ENCODE measurements at places on chromosomes 7 and 10. TPM values are rescaled to one million over a fixed set of nuclear protein-coding genes. Genes with fewer than 3 reads are reported as not detected.

TSPAN33 gene
- 8.5 TPM for total RNA-seq

FAM204A gene
- 29.0 TPM for total RNA-seq

KNDC1 gene
- total RNA-seq: 0.58 TPM

DNA sequence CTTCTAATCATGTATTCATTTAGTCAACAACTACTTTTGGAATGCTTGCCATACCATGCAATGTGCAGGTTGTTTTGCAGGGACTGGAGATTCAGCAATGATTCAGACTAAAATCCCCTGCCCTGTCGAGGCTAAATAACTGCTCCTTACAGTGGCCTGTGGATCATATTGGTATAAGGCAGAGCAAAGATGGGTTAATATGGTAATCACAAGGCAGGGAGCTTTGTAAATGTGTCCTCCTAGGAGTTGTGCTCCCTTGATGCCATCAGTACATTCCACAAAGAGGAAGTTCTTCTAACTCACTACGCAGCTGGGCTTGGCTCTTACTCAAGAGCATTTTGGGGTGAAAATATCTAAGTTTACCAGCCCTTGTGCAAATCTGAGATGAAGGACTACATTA is 614 bp upstream of the IFIT2 start:
- no peaks in the 10 kb centered on the region for H3K27me3 ChIP-seq
- H3K27ac ChIP-seq: peak overlapping the region; percentile 95
- no peak for DNase-seq

FGFBP3 gene
- total RNA-seq: not detected

GRCh38 chr7:81690251-81690650 is 79.6 kb downstream of the HGF start:
- H3K4me3 ChIP-seq: no peak overlapping the region
- no peaks in the 10 kb centered on the region for H3K36me3 ChIP-seq
- no peak overlapping the region for H3K27ac ChIP-seq
- no peak for DNase-seq

GRCh38 chr10:79981450-79982361 is 32.8 kb upstream of the SFTPD start:
- H3K4me1 ChIP-seq: peaks cover 27% of the 10 kb centered on the region
- peaks cover 14% of the 10 kb centered on the region for H3K27me3 ChIP-seq

MCM10 gene
- 2.3 TPM for total RNA-seq

POP7 gene
- not detected for total RNA-seq

NXPH1 gene
- not detected for total RNA-seq

DRGX gene
- not detected for total RNA-seq

- peaks cover 55% of the 10 kb centered on the region for H3K4me1 ChIP-seq
- DNase-seq: peak; percentile 93
- no peaks in the 10 kb centered on the region for H3K36me3 ChIP-seq
- H3K27ac ChIP-seq: peak overlapping the region; percentile 92
- no peaks in the 10 kb centered on the region for H3K27me3 ChIP-seq
These were observed 7.6 kb upstream of the ZNF503 start for GRCh38 chr10:75408911-75409885.

DNA sequence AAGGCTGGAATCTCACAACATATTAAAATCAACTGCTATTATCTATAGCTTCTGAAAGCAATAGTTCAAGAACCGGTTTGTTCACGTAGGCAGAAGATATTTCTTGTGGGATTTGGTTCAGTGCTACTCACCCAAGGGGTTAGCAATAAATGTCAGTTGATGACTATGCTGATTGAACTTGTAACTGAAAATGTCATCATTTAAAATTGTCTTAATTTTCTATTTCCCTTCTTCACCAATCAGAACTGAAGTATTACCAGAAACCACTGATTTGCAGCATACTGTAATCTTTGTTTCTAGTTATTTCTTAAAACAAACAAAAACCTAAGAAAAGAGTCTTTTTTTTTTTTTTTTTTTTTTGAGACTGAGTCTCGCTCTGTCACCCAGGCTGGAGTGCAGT is 46.1 kb downstream of the CPEB3 start:
- DNase-seq: no peak
- no peak overlapping the region for H3K27ac ChIP-seq
- H3K27me3 ChIP-seq: no peaks in the 10 kb centered on the region
- H3K36me3 ChIP-seq: no peaks in the 10 kb centered on the region
- H3K4me1 ChIP-seq: peaks cover 34% of the 10 kb centered on the region

DNA sequence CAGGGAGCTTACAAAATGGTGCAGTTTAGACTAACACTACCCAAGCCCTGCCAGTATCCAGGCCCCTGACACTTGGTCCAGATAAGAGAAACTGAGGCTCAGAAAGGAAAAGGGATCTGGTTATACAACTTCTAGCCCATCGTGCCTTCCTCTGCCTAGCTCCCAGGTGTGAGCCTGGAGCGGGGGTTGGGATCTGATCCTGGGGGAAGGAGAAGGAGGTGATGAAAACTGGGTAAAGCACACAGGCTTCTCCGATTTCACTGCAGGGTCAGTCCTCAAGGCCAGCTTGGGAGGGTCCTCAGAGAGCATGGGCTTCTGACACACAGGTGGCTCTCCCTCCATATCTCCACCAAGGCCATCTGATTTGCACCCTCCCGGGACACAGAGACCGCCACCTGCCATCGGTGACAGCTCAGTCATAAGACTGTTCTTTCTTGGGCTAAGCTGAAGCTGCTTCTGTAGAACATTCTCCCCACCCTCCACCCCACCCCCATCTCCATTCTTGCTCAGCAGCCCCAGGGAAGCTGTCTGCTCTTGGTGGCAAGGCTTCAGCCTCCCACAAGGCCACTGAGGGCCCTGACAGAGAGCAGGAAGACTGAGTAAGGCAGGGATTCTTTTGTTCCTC is 16.4 kb downstream of the SRRM3 start:
- H3K36me3 ChIP-seq: no peaks in the 10 kb centered on the region
- no peak overlapping the region for H3K27ac ChIP-seq
- H3K27me3 ChIP-seq: no peaks in the 10 kb centered on the region
